ENCODE measurements at places on chromosomes 7 and 10.

DNA sequence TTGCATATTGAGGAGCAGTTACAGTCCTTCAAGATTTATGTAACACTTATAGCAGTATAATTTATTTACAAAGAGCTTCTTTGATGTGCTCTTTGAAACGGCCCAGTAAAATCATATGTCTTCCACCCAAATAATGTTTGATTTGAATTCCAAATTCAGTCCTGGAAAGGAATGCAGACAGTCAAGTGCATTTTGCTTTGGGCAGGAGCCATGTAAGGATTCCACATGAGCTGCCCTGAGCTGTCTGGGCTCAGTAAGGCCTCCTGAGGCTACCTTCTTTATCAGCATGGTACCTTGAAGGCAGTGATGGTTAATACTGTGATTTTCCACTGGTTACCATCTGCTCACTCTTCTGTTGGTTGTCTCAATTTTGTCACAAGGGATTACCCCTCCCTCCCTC, 41.6 kb upstream of the LHFPL3 start:
- no peak for DNase-seq

GRCh38 chr10:84546609-84547008, 218.2 kb downstream of the CCSER2 start:
- DNase-seq, result no peak

- no peak for DNase-seq
Measured at GRCh38 chr10:76554478-76554877, 1083.1 kb downstream of the KCNMA1 start.

- DNase-seq, result no peak
Measured at GRCh38 chr7:17822547-17823173, 117.6 kb downstream of the SNX13 start.

- no peak for DNase-seq
Measured at GRCh38 chr7:27046854-27047549, 48.8 kb downstream of the HOXA1 start.

GRCh38 chr10:61719906-61720305, 57.2 kb downstream of the CABCOCO1 start:
- no peak for DNase-seq

- no peak for DNase-seq
Measured at GRCh38 chr7:30093420-30093952, 41.3 kb upstream of the MTURN start.

DNA sequence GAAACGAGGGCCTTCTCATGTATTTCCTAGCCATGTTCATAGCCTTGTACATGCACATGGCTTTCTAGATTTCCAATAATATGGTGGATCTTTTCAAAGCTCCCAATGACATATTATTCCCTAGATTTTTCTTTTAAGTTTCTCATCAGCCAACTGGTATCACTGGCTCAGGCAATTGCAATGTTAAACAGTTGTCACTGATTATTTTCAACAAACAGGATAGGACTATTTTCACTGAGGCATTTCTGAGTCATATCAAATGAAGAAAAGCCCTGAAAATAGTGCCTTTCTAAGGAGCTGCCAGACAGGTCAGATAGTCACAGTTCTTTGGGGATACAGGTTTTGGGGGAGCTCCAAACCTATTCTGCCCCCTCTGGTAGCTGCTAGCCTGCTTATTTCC, 4.5 kb upstream of the LMTK2 start:
- DNase-seq, result no peak

DNA sequence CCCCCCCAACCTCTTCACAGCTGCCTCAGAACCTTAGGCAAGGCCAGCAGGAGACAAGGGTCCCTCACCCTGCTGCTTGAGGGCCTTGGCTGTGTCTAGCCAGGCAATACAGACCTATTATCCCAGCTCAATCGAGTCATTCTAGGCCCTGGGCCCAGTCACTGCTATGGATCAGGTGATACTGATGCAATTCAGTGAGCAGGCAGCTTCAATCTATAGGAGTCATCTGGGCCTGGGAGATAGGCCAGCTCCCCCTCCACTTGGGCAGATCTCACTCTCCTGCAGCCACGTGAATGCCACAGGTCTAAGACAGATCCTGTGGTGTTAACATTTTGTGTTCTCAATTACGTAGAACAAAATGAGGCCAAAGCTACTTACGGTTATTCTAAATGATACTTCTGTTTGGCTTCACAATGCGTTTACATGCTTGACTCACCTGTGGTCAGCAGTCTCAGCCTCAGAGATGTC, 68.0 kb upstream of the LRRC4 start:
- no peak for DNase-seq

- DNase-seq, result no peak
Measured at GRCh38 chr10:109306698-109307097, 616.6 kb downstream of the XPNPEP1 start.

DNA sequence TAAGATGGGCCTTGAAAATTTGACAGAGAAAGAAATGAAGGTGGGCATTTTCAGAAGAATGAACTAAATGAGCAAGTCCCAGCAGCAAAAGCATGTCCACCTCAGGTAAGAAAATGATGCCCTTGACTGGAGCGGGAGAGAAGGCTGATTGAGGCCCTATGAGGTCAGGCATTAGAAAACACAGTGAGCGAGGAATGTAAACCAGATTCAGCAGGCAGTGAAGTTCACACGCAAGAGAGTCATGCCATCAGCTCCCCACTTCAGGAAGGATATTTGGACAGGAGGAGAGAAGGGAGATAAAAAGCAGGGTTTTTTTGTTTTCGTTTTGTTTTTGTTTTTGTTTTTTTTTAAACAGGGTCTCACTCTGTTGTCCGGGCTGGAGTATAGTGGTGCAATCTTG, 166.4 kb downstream of the PPP1R17 start:
- no peak for DNase-seq

- DNase-seq, result no peak
Measured at GRCh38 chr10:91350651-91351081, 59.5 kb upstream of the HECTD2 start.

DNA sequence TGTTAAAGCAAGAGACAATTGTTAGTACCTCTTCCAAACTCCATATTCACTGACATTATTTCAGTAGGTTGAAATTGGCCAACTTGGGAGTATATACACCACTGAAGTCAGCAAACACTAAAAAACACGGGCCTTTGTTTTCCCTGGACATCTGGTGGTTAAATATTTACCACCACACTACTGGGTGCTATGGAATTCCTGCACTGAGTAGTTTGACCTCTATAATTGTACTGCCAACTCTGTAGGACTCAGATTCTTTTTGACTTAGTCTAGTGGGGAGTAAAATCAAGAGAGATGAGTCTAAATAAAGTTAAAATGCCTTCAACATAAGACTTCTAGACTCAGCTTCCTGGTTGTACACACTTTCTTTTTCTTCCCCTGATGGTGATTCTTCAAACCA, 41.3 kb upstream of the TES start:
- no peak for DNase-seq

DNA sequence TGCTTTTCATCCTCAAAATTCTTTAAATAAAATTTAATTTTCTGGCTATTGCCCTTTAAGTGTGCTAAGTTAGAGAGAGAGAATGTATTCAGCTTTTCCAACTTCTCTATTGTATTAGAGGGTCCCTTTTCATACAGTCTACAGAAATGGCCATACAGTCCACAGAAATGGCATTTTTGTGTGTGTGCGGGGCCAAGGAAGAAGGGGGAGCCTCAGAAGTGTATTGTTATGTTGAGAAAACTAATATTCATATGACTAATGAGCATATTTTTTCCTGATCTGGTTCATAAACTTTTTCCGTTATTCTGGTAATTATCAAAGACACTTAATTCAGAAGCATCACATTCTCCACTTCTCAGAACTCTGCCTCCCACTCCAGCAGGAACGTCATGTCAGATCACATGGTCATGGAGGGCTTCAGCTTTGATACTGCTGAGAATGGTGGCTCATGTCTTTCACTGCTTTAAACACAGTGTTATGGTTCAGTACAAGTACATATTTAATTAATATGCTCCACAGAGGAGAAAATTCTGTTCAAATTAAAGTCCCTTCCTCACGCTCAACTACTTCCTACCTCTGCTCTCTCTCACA, 37.1 kb downstream of the ELMO1 start:
- DNase-seq, result no peak

Measured in stimulated activated CD8-positive, alpha-beta memory T cell treated with anti-CD3 and anti-CD28 coated beads, Interleukin-4, amount 100 ng/mL, for 1 hour (primary cell).